ENCODE measurements at places on chromosomes 6 and 20. TPM values are rescaled to one million over a fixed set of nuclear protein-coding genes. Genes with fewer than 3 reads are reported as not detected.

The PACRG gene
- not detected for total RNA-seq

The SMPDL3A gene
- 2.7 TPM for total RNA-seq

DNA sequence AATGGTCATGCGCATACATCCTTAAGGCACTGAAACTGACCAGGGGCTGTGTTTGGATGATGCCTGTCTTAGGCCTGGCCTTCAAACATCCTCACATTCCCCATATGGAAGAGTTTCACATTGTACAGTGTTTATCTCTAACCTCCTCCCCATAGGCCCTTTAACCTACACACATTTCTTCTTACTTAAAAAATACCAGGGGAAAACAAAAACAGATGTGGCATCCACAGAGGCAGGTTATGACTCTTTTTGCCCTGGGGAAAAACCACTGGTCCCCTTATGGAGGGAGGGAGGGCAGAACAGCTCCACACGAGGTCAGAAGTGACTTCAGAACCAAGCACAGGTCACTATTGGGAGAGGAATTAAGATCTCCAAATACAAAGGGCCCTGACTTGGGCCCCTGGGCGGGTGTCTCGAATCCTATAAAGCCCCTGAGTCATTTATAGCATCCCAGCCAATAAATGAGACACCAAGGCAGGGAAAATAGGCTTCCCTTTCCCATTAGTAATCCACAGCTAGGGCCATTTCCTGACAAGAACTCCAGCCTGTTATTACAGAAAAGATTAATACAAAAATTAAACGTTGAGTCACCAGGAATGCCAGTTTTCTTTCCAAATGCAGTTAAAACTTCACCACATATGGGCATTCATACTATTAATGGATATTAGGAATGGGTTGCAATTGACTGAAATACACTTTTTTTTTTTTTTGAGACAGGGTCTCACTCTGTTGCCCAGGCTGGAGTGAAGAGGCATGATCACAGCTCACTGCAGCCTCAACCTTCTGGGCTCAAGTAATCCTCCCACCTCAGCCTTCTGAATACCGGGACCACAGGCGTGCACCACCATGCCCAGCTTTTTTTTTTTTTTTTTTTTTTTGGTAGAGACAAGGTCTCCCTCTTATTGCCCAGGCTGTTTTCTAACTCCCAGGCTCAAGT, 107.2 kb downstream of the ATP9A start:
- DNase-seq, result no peak
- peaks cover 12% of the 10 kb centered on the region for H3K36me3 ChIP-seq
- no peaks in the 10 kb centered on the region for H3K27me3 ChIP-seq
- no peaks in the 10 kb centered on the region for H3K4me1 ChIP-seq
- peak overlapping the region; percentile 69 for H3K27ac ChIP-seq
- H3K4me3 ChIP-seq, result no peak overlapping the region

DNA sequence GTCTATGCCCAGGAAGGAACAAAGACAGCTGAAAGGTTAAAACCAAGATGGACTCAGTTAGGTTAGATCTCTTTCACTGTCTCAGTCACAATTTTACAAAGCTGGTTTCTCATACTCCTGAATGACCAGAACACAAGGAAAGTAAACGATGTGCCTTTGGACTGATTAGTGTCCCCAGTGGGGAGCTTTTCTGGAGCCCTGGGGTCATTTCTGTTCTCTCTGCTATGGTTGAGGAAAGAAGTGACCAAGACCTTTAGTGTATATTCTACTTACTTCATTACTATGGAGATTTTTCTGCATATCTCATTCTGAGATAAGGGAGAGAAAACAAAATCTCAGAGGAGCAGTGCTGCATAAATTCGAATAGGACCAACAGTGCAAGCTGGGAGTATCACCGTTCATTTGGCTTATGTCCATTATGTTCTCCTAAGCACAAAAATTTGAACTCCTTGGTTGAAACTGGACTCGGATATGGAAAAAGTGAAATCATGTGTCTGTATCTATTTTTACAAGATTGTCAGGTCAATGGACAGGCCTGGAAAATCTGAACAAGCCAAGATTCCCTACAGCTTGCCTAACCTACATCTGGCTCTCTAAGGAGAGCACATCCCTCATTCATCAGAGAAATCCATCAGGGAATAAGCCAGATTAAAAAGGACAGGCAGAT, 34.4 kb upstream of the ENPP1 start:
- DNase-seq, result no peak
- H3K27me3 ChIP-seq, result no peaks in the 10 kb centered on the region
- H3K27ac ChIP-seq, result peak overlapping the region; percentile 70
- H3K36me3 ChIP-seq, result no peaks in the 10 kb centered on the region

DNA sequence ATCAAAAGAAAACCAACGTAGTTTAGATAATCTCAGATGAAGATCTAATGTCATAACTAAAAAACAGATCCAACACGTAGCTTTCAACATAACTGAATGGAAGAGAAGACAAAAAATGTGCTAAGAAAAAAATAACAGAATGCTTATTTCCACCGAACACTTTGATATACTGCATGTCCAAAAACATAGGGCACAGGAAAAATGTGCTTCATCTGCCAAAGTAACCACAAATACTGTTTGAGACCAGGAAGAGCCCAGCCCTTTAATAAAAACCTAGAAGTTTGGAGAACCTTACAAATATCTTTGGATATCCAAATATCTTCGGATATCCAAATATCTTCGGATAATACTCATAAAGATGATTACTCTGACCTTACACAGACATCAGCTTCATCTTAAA, 19.8 kb downstream of the LAMA4 start:
- H3K4me3 ChIP-seq, result no peak overlapping the region
- H3K27ac ChIP-seq, result peak overlapping the region; percentile 70
- H3K36me3 ChIP-seq, result no peaks in the 10 kb centered on the region

- no peaks in the 10 kb centered on the region for H3K36me3 ChIP-seq
- H3K4me3 ChIP-seq, result no peak overlapping the region
- peaks cover 10% of the 10 kb centered on the region for H3K4me1 ChIP-seq
- no peak for DNase-seq
Observed at GRCh38 chr6:33017694-33018353, 8.4 kb upstream of the HLA-DOA start.

DNA sequence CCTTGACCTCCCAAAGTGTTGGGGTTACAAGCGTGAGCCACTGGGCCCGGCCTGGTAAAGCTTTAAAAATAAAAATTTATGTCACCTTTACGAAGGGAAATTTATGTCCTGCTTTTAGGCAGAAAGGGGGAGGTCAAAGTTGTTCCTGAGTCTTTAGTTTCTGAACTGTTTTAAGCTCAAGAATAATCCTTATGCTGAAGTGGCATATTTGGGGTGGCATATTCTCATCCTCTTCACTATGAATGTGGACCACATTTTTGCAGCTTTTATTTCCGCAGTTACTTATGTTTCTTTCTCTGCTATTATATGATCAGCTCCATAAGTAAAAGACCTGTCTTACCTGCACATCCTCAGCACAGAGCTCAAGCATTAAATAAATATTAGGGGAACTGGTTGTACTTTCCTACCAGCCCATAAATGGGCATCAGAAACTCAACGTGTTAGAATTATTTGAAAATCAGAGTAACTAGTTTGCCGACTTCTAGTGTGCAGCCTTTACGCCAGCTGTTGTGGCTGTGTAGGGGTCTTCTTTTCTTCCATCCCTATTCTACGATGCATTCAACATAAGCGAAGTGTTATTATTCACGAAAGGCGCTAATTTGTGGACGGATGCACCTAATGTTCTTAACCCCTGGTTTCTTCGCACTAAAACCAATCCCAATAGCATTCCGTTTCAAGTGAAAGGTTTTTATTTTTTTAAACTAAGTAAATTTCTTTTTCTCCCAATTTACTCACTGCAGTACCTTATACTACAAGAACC, 867 bp upstream of the AKAP7 start:
- no peaks in the 10 kb centered on the region for H3K4me1 ChIP-seq
- H3K27me3 ChIP-seq, result no peaks in the 10 kb centered on the region
- no peaks in the 10 kb centered on the region for H3K36me3 ChIP-seq
- DNase-seq, result no peak

DNA sequence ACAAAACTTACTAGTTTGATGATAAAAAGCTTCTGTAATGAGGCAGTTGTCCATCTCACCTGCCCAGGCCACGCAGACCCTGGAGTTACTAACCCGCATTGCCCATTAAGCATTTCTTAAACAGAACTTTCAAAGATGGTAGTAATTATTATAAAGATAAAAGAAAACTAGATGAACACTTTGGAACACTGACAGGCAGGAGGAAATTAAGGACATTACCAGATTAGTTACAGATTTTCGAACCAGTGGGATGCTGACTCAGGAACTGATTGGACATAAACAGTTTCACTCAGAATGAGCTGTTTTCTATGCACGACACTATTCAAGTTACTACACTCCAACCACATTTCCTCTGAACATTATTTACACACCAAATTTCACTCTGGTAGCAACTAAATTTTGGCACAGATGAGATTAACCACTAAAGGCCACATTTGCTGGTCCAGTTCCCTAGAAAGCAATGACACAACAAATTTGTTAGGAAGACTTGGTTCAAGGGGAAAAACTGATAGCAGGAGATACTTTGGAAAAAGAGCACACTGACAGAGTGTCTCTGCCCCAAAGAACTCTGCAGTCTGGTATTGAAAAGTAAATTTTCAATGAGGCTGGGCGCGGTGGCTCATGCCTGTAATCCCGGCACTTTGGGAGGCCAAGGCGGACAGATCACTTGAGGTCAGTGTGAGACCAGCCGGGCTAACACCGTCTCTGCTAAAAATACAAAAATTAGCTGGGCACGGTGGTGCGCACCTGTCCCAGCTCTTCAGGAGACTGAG, 3.0 kb downstream of the ROMO1 start:
- H3K4me1 ChIP-seq, result peaks cover 3% of the 10 kb centered on the region
- peaks cover 62% of the 10 kb centered on the region for H3K36me3 ChIP-seq
- H3K27me3 ChIP-seq, result no peaks in the 10 kb centered on the region
- no peak overlapping the region for H3K4me3 ChIP-seq
- no peak overlapping the region for H3K27ac ChIP-seq

GRCh38 chr6:75234126-75234865, 9.3 kb downstream of the COX7A2 start:
- no peaks in the 10 kb centered on the region for H3K27me3 ChIP-seq
- H3K4me1 ChIP-seq, result no peaks in the 10 kb centered on the region
- H3K36me3 ChIP-seq, result peaks cover 24% of the 10 kb centered on the region
- DNase-seq, result no peak
- no peak overlapping the region for H3K4me3 ChIP-seq
